ENCODE measurements at places on chromosomes 6 and 20. TPM values are rescaled to one million over a fixed set of nuclear protein-coding genes. Genes with fewer than 3 reads are reported as not detected.
A peak's percentile ranks its signal among the peaks of the same experiment; 100 is the strongest.

TSPO2 gene
- not detected for total RNA-seq

TPX2 gene
- total RNA-seq, result 1.3 TPM

MUC21 gene
- not detected for total RNA-seq

NANP gene
- 2.5 TPM for total RNA-seq

PREP gene
- total RNA-seq, result 59.5 TPM

MICB gene
- total RNA-seq, result 1.2 TPM

ARHGAP18 gene
- total RNA-seq, result 5.2 TPM

TPBG gene
- 2.5 TPM for total RNA-seq

HRH3 gene
- total RNA-seq, result not detected

- H3K36me3 ChIP-seq, result no peaks in the 10 kb centered on the region
- DNase-seq, result no peak
- no peak overlapping the region for H3K27ac ChIP-seq
- no peak overlapping the region for H3K4me3 ChIP-seq
- H3K4me1 ChIP-seq, result no peaks in the 10 kb centered on the region
Observed at GRCh38 chr20:59575216-59575615, 29.1 kb upstream of the PHACTR3 start.

- no peak overlapping the region for H3K4me3 ChIP-seq
- peaks cover 35% of the 10 kb centered on the region for H3K4me1 ChIP-seq
- H3K27ac ChIP-seq, result no peak overlapping the region
- no peak for DNase-seq
- no peaks in the 10 kb centered on the region for H3K27me3 ChIP-seq
Observed at GRCh38 chr20:39983183-39983582, 705.9 kb downstream of the MAFB start.

DNA sequence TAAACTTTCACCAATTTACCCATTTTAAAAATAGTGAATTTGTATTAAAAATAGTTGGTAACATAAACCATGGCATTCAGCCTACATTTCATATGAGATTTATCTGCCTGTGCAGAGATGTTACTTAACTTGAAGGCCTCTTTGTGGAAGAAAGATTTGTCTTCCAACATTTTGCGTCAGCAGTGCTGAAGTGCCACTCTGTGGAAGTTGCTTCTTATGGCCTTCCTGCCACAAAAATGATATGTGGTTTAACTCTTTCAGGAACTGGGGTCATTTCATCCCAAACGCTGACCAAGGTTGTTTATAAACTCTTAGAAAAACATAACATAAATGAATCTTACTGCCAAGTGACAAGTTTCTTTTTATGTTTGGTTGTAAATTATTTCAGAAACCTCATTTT, 246.8 kb downstream of the ARID1B start:
- peaks cover 33% of the 10 kb centered on the region for H3K4me1 ChIP-seq
- no peak for DNase-seq
- H3K4me3 ChIP-seq, result no peak overlapping the region

GRCh38 chr6:134322216-134322615, 4.3 kb upstream of the SGK1 start:
- peaks cover 12% of the 10 kb centered on the region for H3K4me1 ChIP-seq
- DNase-seq, result no peak
- H3K27me3 ChIP-seq, result no peaks in the 10 kb centered on the region
- no peak overlapping the region for H3K27ac ChIP-seq

DNA sequence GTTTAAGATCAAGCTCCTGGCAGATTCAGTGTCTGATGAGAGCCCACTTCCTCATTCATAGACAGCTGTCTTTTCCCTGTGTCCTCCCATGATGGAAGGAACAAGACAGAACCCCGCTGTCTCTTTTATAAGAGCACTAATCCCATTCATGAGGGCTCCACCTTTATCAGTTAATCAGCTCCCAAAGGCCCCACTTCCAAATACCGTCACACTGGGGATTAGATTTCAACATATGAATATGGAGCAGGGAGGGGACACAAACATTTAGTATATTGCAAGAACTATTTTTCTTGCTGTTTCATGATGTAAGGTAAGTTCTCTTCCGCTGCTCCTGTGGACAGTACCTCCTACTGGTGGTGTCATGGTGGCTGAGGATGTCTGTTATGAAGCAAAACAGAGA, 158.3 kb upstream of the IRAK1BP1 start:
- no peaks in the 10 kb centered on the region for H3K27me3 ChIP-seq
- no peak for DNase-seq
- no peak overlapping the region for H3K4me3 ChIP-seq
- no peak overlapping the region for H3K27ac ChIP-seq
- H3K4me1 ChIP-seq, result no peaks in the 10 kb centered on the region

- no peaks in the 10 kb centered on the region for H3K36me3 ChIP-seq
- H3K4me3 ChIP-seq, result no peak overlapping the region
- no peak overlapping the region for H3K27ac ChIP-seq
- DNase-seq, result no peak
Observed at GRCh38 chr6:168908166-168908565, 345.5 kb downstream of the THBS2 start.

- DNase-seq, result no peak
- H3K4me1 ChIP-seq, result peaks cover 45% of the 10 kb centered on the region
- peak overlapping the region; percentile 56 for H3K27ac ChIP-seq
Observed at GRCh38 chr6:7905416-7905815, 5.2 kb downstream of the TXNDC5 start.

DNA sequence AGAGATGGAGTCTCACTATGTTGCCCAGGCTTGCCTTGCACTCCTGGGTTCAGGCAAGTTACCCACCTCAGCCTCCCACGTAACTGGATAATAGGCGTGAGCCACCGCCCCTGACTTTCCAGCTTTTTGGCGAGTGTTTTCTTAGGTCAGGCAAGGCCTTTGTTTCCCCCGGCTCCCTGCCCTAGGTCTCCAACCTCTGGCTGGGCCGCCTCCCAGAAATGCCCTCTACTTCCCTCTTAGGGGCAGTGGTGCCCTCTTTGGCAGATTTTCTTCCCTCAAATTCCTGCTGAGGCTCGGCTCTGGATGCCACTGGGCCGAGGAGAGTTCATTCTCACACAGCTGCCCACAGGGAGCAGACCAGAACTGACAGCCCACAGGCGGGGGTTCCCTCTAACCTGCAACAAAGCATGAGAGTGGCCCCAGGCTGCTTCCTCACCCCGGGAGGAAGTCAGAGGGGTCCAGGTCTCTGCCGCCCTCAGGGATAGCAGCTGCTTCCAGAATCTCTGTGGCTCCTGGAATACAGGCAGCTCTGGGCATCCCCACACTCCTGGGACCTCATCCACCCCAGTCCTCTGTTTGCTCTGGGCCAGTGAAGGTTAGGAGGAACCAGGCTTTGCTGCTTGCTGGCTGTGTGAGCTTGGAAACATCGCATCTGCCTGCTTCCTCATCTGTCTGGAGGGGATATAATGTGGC, 56.5 kb downstream of the TCP11 start:
- H3K4me1 ChIP-seq, result no peaks in the 10 kb centered on the region
- no peak overlapping the region for H3K4me3 ChIP-seq
- H3K27ac ChIP-seq, result no peak overlapping the region
- no peaks in the 10 kb centered on the region for H3K27me3 ChIP-seq
- DNase-seq, result no peak
- H3K36me3 ChIP-seq, result no peaks in the 10 kb centered on the region

GRCh38 chr20:50584687-50585086, 74.5 kb downstream of the PTPN1 start:
- H3K4me1 ChIP-seq, result no peaks in the 10 kb centered on the region
- no peaks in the 10 kb centered on the region for H3K27me3 ChIP-seq
- H3K27ac ChIP-seq, result no peak overlapping the region
- H3K4me3 ChIP-seq, result no peak overlapping the region

GRCh38 chr6:157075549-157076450, 247.5 kb downstream of the TMEM242 start:
- H3K27ac ChIP-seq, result no peak overlapping the region
- no peaks in the 10 kb centered on the region for H3K36me3 ChIP-seq
- H3K27me3 ChIP-seq, result no peaks in the 10 kb centered on the region
- H3K4me3 ChIP-seq, result no peak overlapping the region
- no peak for DNase-seq

- H3K27ac ChIP-seq, result no peak overlapping the region
- H3K4me1 ChIP-seq, result no peaks in the 10 kb centered on the region
- H3K27me3 ChIP-seq, result no peaks in the 10 kb centered on the region
- H3K4me3 ChIP-seq, result no peak overlapping the region
Observed at GRCh38 chr6:81049425-81050042, 702.9 kb downstream of the TENT5A start.

- no peaks in the 10 kb centered on the region for H3K4me1 ChIP-seq
- no peak overlapping the region for H3K4me3 ChIP-seq
- no peaks in the 10 kb centered on the region for H3K36me3 ChIP-seq
- no peak overlapping the region for H3K27ac ChIP-seq
- no peak for DNase-seq
- H3K27me3 ChIP-seq, result no peaks in the 10 kb centered on the region
Observed at GRCh38 chr20:61849822-61850221, 215.9 kb downstream of the TAF4 start.

DNA sequence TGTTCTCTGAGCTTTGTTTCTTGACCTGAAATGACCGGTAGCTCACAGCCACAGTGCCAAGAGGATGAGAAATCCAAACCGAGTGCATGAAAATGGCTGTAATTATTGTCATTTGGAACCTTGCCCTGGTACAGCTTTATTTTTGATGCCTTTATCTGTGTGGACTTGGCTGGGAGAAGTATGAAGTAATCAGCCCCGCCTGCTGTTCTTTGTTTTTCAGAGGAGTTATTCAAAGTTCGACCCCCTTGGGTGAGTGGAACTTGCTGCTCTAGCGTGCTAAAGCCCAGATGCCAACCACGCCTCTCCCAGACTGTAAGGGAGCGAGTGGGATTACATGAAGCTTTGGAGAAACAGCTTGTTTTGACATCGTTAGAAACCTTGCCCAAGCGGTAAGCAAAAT, 48.3 kb downstream of the ECT2L start:
- H3K4me1 ChIP-seq, result no peaks in the 10 kb centered on the region
- H3K27me3 ChIP-seq, result no peaks in the 10 kb centered on the region
- H3K4me3 ChIP-seq, result no peak overlapping the region
- H3K36me3 ChIP-seq, result no peaks in the 10 kb centered on the region
- peak; percentile 4 for DNase-seq

DNA sequence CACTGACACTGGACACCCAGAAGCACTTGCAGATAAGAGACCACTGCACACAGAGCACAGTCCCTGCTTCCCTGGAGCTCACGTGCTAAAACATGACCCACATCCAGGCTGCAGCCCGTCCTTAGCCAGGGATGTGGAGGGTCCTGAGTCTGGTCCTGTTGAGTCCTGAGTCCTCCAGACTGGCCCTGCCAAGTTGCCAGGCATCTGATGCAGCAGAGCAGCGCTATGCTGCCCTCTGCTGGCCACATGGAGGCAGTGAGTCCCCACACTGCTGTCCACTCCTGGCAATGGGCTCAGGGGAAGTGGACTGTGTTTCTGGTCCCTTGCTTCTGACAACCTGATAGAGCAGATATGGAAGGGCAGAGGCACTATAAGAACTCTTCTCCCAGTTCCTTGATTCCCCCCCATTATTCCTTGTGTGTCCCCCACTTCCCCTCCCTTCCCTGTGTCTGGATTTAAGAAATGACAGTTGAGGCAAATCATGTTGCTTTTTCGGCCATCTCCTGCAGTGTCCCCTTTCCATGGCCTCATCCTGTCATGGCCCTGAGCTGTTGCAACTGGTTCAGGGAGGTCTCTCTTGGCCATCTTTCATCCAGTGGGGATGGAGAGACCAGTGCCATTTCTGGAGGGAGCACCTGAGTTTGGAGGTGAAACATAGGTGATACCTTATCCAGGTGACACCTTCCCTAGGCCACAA, 86.0 kb downstream of the DHX35 start:
- H3K27me3 ChIP-seq, result no peaks in the 10 kb centered on the region
- H3K27ac ChIP-seq, result no peak overlapping the region
- H3K4me3 ChIP-seq, result no peak overlapping the region
- peaks cover 3% of the 10 kb centered on the region for H3K36me3 ChIP-seq
- H3K4me1 ChIP-seq, result peaks cover 5% of the 10 kb centered on the region

DNA sequence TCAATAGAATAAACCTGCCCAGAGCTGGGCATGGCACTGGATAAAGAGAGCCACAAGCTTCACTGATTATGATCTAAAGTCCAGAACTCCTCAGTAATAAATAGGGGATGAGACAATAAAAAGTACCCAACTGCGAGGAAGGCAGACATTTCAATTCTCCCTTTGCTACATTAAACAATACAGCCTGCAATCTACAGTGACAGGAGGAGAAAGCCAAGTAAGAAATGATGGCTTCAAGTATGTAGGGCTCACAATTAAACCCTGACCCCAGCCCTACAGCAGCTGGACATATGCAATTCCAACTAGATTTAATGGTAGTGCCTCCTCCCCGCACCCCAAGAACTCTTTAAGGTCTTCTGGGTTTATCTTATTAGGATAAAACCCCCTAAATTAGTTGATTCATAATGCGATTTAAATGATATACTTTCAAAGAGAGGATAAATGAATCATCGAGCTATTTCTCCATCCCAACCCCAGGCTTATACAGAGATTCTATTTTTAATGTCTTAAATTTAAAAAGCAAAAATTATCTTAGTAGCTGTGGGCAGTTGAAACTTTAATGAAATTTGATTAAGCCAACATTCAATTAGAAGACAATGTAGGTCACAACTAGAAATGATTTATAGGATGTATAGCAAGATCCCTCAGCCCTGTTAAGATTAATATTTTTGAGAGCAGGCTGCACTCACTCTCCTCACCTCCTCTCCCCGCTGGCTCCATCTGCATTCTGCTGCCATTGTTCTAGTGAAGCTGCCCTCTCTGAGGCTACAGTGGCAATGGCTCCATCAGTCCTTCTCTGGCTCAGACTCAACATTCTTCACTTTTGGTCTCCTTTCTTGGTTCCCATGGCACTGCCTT, 57.1 kb downstream of the OGFRL1 start:
- no peak overlapping the region for H3K27ac ChIP-seq
- no peaks in the 10 kb centered on the region for H3K27me3 ChIP-seq
- H3K4me3 ChIP-seq, result no peak overlapping the region
- peaks cover 15% of the 10 kb centered on the region for H3K4me1 ChIP-seq

GRCh38 chr6:21780141-21780540, 186.6 kb downstream of the SOX4 start:
- H3K4me3 ChIP-seq, result no peak overlapping the region
- DNase-seq, result no peak

- no peaks in the 10 kb centered on the region for H3K36me3 ChIP-seq
- no peaks in the 10 kb centered on the region for H3K27me3 ChIP-seq
- DNase-seq, result no peak
- H3K27ac ChIP-seq, result no peak overlapping the region
Observed at GRCh38 chr6:113015249-113015648, 668.1 kb downstream of the RFPL4B start.

DNA sequence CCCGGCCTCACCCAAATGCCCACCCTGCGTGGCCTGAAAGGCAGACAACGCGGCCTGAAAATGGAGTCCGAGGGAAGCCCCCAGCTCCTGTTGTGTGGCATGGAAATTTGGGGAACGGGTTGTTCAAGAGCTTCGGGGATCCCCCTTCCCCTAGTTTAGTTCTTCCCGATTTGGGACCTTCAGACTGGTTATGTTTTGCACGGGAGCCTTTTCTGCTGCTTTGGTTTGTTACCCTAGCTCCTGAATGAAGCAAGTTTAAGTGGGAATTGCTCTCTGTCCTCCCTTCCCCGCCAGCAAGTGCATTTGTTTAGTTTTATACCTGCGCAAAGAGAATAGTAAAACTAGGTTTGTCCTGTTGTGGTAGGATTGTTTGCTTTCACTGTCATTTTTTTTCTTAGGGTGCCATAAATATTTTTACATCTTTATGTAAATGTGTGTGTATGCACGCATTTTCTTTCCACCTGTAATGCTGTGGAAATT, 604 bp downstream of the SH3BGRL2 start:
- DNase-seq, result no peak
- peak overlapping the region; percentile 71 for H3K27ac ChIP-seq
- H3K4me3 ChIP-seq, result peak overlapping the region; percentile 76
- no peaks in the 10 kb centered on the region for H3K36me3 ChIP-seq

GRCh38 chr6:144197919-144198318, 47.6 kb downstream of the STX11 start:
- H3K4me3 ChIP-seq, result no peak overlapping the region
- no peaks in the 10 kb centered on the region for H3K36me3 ChIP-seq
- no peak for DNase-seq
- H3K4me1 ChIP-seq, result no peaks in the 10 kb centered on the region
- no peak overlapping the region for H3K27ac ChIP-seq
- no peaks in the 10 kb centered on the region for H3K27me3 ChIP-seq

All from gastrocnemius medialis (tissue), 4 donors.